Activated T-cell treated with anti-CD3 and anti-CD28 coated beads for 4 hours (primary cell): ENCODE measurements at places on chromosomes 11 and 22.

- peak; percentile 46 for DNase-seq
Measured at GRCh38 chr11:117230286-117230961, 1.4 kb downstream of the PCSK7 start.

DNA sequence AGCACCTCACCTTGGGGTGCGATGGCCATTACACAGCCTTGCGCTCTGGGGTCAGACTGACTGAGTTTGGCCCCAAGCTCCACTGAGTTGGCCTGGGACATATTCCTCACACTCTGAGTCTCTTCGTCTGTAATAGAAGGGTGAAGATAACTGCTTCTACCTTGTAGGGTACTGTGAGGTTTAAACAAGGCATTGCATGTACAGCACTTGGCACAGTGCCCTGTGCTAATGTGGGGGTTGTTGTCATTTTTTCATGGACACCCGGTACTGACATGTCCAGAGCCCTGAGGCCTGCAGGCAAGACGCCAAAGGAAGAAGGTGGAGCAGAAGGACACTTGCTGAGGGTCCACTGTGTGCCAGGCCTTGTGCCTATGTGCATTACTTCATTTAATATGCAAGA, 50.7 kb downstream of the OTOG start:
- no peak for DNase-seq

GRCh38 chr11:4213746-4214145, 119.1 kb downstream of the RRM1 start:
- DNase-seq = no peak

DNA sequence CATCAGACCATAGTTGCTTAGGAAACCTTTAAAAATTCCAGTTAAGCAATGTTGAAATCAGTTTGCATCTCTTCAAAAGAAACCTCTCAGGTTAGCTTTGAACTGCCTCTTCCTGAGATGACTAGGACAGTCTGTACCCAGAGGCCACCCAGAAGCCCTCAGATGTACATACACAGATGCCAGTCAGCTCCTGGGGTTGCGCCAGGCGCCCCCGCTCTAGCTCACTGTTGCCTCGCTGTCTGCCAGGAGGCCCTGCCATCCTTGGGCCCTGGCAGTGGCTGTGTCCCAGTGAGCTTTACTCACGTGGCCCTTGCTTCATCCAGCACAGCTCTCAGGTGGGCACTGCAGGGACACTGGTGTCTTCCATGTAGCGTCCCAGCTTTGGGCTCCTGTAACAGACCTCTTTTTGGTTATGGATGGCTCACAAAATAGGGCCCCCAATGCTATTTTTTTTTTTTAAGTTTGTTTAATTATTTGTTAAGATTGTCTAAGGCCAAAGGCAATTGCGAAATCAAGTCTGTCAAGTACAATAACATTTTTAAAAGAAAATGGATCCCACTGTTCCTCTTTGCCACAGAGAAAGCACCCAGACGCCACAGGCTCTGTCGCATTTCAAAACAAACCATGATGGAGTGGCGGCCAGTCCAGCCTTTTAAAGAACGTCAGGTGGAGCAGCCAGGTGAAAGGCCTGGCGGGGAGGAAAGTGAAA, 73.4 kb downstream of the NCAPD3 start:
- DNase-seq = no peak

GRCh38 chr22:21013657-21014201, 1.2 kb upstream of the P2RX6 start:
- no peak for DNase-seq

DNA sequence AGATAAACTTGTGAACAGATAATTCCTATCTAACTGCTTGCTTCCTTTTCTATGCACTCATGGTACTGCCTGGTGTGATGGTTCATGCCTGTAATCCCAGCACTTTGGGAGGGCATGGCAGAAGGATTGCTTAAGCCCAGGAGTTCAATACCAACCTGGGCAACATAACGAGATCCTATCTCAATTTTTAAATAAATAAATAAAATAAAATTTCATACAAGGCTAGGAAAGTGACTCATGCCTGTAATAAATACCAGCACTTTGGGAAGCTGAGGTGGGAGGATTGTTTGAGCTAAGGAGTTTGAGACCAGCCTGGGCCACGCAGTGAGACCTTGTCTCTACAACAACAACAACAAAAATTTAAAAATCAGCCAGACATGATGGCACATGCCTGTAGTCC, 166.6 kb downstream of the COMMD9 start:
- DNase-seq = no peak

GRCh38 chr11:131486100-131486499, 115.7 kb downstream of the NTM start:
- no peak for DNase-seq

GRCh38 chr11:117929916-117930570, 841 bp upstream of the TMPRSS13 start:
- no peak for DNase-seq

DNA sequence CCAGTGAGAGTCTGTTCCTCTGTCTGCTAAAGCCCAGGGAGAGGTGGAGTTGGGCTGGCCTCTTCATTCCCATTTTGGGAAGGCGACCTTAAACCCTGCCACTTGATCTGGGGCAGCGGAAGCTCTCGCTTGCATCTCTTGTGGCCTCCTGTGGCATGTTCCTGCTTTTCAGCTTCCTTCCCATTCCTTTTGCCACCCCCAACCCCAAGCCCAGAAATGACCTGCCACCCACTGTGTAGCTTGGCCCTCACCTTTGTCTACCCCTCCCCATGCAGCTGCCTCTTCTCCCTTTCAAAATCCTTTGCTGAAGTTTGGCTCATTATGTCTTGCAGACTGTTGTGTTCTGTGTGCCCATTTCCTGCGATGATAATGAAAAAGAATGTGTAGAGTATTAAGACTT, 110.2 kb downstream of the DBX1 start:
- DNase-seq = no peak

- no peak for DNase-seq
Measured at GRCh38 chr11:114796954-114797721, 118.8 kb downstream of the NXPE2 start.

GRCh38 chr11:125455851-125456250, 40.2 kb downstream of the FEZ1 start:
- no peak for DNase-seq

- no peak for DNase-seq
Measured at GRCh38 chr11:33722590-33723234, 13.5 kb downstream of the CD59 start.

DNA sequence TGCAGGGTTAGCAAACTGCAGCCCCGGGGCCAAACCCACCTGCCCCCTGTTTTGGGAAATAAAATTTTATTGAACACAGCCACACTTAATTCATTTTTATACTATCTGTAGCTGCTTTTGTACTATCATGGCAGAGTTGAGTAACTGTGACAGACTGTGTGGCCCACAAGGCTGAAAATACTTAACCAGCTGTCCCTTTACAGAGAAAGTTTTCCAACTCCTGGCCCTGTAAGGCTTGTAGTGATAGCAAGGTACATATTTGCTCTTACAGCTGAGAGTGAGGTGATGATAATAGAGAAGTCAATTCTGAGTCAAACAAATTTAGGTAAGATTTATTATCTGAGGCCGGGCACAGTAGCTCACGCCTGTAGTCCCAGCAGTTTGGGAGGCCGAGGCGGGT, 87.4 kb upstream of the SLC6A5 start:
- no peak for DNase-seq

DNA sequence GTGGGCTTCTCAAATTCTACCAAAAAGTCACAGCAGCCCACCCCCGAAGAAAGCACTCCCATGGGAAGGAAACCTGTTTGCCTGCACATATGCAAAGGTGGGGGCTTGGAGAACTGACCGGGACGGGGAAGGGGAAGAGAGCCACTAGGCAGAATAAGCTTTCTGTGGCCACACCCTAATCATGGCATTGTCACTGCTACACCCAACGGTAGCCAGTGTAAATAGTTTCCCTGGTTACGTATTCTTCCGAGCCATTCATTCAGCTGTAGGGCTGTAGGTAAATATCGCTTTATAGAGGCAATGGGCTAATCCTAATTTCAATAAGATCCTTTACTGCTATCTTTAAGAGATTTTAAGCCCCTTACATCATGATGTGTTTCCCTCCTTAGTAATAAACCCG, 61.7 kb downstream of the PRDM11 start:
- no peak for DNase-seq

- DNase-seq = no peak
Measured at GRCh38 chr22:46573781-46574437, 36.5 kb upstream of the CELSR1 start.

GRCh38 chr11:60879971-60880588, 12.7 kb downstream of the ZP1 start:
- no peak for DNase-seq

GRCh38 chr11:61512435-61512834, 3.9 kb downstream of the LRRC10B start:
- no peak for DNase-seq

DNA sequence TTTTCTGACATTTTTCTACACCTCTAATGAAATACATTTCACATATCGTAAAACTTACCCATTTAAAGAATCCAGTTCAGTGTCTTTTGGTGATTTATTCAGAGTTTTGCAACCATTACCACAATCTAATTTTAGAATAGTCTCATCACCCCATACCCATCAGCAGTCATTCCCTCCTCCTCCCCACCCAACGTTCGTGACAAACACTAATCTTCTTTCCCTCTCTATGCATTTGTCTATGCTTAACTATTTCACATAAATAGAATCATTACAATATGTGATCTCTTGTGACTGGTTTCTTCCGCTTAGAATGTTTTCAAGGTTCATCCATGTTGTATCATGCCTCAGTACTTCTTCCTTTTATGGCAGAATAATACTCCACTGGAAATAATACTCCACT, 9.5 kb downstream of the TTC28 start:
- no peak for DNase-seq

GRCh38 chr11:67273260-67273990, 7.2 kb downstream of the GRK2 start:
- no peak for DNase-seq

- DNase-seq = no peak
Measured at GRCh38 chr11:1211838-1212237, 11.0 kb upstream of the MUC5B start.

- DNase-seq = no peak
Measured at GRCh38 chr11:117770061-117770460, 27.0 kb downstream of the DSCAML1 start.

DNA sequence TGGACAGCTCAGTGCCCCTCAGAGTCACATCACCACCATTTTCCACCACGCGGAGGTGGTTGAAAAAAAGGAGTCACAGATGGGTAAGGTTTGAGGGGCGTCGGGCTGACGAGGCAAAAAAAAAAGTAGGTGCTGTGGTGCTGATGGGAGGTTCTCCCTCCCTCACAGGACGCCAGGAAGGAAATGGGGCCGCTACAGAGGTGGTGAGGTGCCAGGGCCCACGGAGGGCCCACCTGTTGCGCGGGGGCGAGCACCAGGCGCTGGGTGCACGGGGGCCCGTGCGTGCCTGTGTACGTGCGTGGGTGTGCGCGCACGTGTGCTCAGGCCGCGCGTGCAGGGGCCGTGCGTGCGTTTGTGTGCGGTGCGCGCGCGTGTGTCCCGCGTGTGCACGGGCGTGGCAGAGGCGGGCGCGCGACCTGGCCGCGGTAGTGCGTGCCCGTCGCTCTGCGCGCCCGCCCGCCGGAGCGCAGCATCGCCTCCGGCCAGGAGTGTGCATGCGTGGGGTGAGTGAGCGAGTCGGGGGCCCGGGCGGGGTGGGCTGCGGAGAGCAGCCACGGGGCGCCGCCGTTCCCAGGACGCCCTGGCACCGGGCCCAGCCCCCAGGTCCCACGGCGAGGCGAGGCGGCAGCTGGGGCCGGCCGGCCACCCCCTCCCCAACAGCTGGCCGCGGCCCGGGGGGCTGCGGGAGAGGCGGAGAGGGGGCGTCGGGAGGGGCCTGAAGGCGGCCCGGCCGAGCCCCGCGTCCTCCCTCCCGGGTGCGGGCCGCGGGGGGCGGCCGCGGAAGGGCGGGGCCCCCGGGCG, 2.8 kb downstream of the PDGFB start:
- peak; percentile 46 for DNase-seq

DNA sequence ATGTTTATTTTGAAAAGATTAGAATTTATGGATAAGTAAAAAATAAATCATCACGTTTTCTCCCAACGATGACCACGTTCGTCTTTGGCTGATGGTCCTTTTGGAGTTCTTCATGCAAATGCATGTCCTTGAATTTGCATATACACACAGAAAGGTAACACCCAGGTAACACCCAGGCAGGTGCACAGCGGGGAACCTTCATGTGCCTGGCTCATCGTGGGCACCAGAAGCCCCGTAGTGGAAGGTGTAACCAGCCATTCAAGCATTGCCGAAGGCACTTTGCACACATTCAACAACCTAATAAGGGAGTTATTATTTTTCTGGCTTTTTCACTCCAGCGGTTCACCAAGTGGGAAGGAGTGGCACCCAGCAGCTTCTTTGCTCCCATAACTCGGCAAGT, 404.6 kb downstream of the TBC1D22A start:
- DNase-seq = no peak

DNA sequence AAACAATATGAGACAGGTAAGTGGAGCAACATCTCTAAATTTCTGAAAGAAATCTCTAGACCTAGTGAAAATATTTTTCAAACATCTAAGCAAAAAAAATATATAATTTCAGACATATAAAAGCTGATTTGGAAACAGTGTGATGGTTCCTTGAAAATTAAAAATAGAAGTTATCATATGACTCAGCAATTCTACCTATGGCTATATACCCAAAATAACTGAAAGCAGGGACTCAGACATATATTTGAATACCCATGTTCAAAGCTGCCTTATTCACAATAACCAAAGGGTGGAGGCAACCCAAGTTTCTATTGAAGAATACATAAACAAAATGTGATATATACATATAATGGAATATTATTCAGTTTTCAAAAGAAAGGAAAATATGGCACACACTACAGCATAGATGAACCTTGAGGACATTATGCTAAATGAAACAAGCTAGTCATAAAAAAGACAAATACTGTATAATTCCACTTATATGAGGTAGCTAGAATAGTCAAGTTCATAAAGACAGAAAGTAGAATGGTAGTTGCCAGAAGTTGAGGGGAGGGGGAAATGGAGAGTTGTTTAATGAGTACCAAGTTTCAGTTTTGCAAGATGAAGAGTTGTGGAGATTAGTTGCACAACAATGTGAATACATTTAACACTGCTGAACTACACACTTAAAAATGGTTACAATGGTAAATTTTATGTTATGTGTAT, 300.4 kb downstream of the TTC28 start:
- DNase-seq = no peak
